HT-29 (cell line): ENCODE measurements at places on chromosomes 11 and 22. TPM values are rescaled to one million over a fixed set of nuclear protein-coding genes. Genes with fewer than 3 reads are reported as not detected.

DNA sequence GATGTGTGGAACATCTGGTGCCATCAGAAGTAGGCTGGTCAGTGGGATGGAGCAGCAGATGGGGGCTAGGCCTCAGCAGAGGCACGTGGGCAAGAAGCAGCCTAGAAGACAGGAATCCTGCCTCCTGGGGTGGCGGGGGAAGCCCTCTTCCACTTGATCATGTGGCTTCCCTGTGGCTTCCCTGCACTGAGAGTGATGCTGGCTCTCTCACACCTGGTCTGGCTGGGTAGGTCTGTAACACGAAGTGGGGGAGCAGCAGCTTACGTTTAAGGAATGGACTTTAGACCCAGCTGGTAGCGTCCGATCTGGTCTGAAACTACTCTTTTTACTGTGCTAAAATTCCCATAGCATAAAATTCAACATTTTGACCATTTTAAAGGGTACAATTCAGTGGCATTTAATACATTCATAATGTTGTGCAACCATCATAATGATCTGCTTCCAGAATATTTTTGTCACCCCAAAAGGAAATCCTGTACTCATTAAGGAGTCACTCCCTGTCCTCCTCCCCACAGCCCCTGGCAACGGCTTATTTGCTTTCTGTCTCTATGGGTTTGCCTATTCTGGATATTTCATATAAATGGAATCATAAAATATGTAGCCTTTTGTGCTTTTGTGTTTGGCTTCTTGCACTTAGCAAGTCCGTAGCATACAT, 21.7 kb downstream of the PTPN5 start:
- peak; percentile 79 for DNase-seq

GRCh38 chr11:8867035-8867434, 44.0 kb upstream of the AKIP1 start:
- no peak for DNase-seq

DNA sequence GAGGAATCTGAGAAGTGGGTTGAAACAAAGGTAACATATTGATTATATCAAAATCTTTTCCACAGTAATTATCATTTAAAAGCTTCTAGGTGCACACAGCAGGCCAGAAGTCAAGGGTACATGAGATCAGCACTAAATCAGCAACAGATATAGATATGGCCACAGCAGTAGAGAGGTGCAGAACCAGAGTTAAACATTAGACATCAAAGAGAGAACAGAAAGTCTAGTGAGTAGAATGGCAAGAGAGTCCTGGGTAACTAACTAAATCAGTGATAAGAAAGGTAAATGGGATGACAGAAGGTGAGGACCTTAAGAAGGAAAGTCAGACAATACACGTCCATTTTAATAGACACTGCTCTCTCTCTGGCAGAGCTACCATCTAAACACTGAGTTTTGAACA, 119.5 kb upstream of the GRIA4 start:
- DNase-seq = no peak

- DNase-seq = peak; percentile 61
Observed at GRCh38 chr11:10807493-10808234, 1.1 kb downstream of the EIF4G2 start.

DNA sequence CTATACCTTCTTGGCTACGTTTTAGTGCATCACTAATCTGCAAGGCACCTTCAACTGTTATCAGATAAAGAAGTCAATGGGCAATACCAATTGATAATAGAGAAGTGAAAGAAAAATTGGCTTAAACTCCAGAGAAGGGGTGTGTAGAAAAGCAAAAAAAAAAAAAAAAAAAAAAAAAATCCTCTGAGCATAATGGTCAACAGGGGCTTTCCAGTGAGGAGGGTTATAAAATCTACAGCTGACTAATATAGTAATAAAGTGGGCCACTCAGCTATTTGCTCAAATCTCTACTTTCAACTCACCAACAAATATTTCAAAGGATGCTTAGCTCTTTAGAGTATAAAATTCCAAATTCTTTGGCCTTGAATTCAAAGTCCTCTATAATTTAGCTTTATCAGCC, 77.8 kb downstream of the APOL5 start:
- no peak for DNase-seq

DNA sequence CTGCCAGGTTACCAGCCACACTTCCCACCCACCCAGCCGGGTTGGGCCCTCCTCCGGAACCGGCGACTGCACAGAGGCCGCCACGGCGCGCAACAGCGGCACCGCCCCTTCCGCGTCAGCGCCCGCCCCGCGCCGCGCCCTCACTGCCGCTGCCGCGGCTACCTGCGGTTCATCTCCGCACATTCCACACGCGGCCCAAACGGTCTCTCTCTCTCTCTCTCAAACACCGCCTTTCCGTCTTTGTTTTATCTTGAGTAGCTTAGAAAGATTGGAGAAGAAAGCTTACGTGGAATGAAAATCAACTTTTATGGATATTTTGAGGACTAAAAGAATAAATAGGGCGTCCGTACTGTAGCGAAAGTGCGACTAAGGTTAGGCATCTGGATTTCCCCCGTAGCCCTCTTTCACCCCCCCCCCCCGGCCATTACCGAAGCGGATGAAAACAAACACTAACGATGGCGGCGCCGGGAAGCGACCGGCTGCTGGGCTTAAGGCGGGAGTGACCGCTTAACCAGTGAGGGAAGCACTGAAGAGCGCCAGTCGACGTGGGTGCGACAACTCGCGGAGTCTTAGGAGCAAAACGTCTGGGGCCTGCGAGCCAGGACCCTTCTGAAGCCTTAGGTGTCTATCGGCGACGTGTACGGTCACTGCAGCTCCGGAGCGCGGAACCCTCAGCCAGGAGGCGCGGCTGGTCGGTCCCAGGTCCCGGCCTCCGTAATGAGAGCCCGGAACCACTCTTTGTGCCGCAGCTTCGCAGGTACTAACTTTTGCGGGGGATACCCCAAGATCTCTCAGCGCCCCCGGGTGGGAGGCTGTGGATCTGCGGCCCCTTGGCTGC, at the start of the genes ATG13 and HARBI1:
Gene ATG13, plus strand, starts transcription at position 420 of the 838 bp plus-strand sequence. CDS start 26,739 bp downstream, outside the sequence.
Gene HARBI1, minus strand, starts transcription at position 94 of the 838 bp plus-strand sequence. CDS start 990 bp downstream, outside the sequence.
- DNase-seq = peak; percentile 96

- no peak for DNase-seq
Observed at GRCh38 chr11:15651816-15652215, 537.1 kb downstream of the INSC start.

DNA sequence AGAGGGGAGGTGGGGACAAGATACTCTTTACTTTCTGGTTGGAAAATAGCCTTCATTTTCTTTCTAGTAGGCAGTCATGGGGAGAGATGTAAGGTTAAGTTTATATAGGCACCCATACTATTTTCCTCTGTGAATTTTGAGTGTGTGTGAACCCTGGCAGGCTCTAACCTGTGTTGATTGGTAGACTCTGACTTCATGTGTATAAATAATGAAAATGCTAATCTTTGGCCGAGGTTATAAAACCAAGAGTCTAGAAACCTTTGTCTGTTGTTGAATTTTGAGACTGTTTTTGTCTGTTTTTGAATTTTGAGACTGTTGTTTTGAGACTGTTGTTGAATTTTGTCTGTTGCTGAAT, 14.0 kb downstream of the TRIM44 start:
- DNase-seq = no peak

CDON gene
- total RNA-seq = 4.7 and 4.8 TPM in 2 replicates
